Activated CD8-positive, alpha-beta T cell treated with anti-CD3 and anti-CD28 coated beads, Interleukin-2, amount 10 ng/mL, durations not matched to agents 7 days and 5 days (primary cell): ENCODE measurements at places on chromosomes 2 and 18. TPM values are rescaled to one million over a fixed set of nuclear protein-coding genes. Genes with fewer than 3 reads are reported as not detected.

The TEKT4 gene
- total RNA-seq: not detected

The FAM237A gene
- not detected for total RNA-seq

The KIF1A gene
- 1.5 TPM for total RNA-seq

The TXNDC2 gene
- total RNA-seq: not detected

The VSNL1 gene
- not detected for total RNA-seq

The RMC1 gene
- 47.6 TPM for total RNA-seq

The DSC2 gene
- total RNA-seq: not detected

The TMEM200C gene
- not detected for total RNA-seq

The PDCL3 gene
- total RNA-seq: 33.9 TPM

The COBLL1 gene
- not detected for total RNA-seq

The SERPINB12 gene
- not detected for total RNA-seq

The NGEF gene
- total RNA-seq: not detected

The ACTR1B gene
- 73.2 TPM for total RNA-seq

The GFPT1 gene
- 26.1 TPM for total RNA-seq

The SLC9A4 gene
- 0.08 TPM for total RNA-seq

The RAB17 gene
- 0.16 TPM for total RNA-seq

The CDH2 gene
- 0.21 TPM for total RNA-seq

The ATRAID gene
- 64.7 TPM for total RNA-seq

The MAL gene
- total RNA-seq: 206 TPM

The ATP5F1A gene
- total RNA-seq: 385 TPM

The HAAO gene
- 0.37 TPM for total RNA-seq

The CHRND gene
- not detected for total RNA-seq

The DIPK1C gene
- total RNA-seq: not detected

The PLGLB2 gene
- 0.39 TPM for total RNA-seq

The INHBB gene
- not detected for total RNA-seq

The CPLX4 gene
- not detected for total RNA-seq

The MPP4 gene
- total RNA-seq: not detected

The PCBP1 gene
- total RNA-seq: 518 TPM

The USP37 gene
- total RNA-seq: 33.9 TPM

The WNT6 gene
- not detected for total RNA-seq
